ENCODE measurements at places on chromosomes 4 and X. TPM values are rescaled to one million over a fixed set of nuclear protein-coding genes. Genes with fewer than 3 reads are reported as not detected.

LEF1 gene
- total RNA-seq: not detected

PARM1 gene
- total RNA-seq: under 0.01 TPM

LANCL3 gene
- total RNA-seq: 0.93 TPM

CLIC2 gene
- 18.0 TPM for total RNA-seq

JAKMIP1 gene
- not detected for total RNA-seq
